ENCODE measurements at places on chromosomes 6 and 20.

DNA sequence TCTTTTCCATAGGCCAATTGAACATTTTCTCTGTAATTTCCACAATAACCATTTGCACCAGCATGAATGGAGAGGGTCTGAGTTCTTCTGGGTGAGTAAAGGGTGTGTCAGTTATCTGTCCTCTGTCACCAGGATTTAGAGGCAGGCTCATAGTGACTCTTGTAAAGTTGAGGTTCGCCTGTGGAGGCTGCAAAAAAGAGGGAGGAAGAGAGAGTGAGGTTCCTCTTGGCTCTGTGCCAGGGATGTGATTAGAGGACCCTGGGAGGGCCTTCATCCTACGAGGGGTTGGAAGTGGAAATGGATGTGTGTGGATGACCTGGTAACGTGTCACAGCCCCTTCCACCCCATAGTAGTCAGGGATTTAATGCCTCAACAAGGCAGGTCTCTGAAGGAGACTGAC lies 242.0 kb downstream of the ESR1 start:
- no peak for DNase-seq

DNA sequence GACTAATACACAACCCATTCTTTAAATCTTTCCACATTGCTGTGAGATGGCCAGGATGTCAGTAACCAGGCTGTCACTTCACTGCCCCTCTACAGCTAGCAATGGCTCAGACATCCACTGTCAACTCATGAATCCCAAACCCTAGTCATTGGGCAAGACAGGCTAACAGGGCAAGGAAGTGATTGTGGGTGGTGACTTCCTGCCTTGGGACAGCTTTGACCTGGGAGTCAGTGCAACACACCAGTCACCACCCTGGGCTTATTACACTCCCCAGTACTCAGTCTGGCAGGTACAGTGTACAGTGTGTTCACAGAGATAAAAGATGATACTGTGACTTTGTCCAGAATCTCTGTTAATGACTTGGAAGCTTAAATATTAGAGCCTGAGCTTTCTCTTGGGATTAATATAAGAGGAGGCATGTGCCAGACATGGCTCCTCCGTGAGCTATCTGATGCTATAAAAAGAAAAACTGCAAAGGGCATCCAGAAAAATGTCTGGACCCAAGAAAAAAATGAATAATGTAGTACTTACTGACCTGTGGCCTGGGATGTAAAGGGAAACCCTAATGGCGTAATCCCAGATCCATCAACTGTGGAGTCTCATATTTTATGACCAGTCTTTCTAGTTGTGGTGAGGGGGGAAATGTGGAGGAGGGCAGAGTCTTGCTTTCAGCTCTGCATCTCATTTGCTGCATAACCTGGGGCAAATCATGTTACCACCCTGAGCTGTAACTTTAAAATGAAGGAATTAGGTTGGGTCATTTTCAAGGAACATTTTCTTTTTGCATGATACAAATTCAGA lies 244.4 kb downstream of the SLC24A3 start:
- no peak for DNase-seq

DNA sequence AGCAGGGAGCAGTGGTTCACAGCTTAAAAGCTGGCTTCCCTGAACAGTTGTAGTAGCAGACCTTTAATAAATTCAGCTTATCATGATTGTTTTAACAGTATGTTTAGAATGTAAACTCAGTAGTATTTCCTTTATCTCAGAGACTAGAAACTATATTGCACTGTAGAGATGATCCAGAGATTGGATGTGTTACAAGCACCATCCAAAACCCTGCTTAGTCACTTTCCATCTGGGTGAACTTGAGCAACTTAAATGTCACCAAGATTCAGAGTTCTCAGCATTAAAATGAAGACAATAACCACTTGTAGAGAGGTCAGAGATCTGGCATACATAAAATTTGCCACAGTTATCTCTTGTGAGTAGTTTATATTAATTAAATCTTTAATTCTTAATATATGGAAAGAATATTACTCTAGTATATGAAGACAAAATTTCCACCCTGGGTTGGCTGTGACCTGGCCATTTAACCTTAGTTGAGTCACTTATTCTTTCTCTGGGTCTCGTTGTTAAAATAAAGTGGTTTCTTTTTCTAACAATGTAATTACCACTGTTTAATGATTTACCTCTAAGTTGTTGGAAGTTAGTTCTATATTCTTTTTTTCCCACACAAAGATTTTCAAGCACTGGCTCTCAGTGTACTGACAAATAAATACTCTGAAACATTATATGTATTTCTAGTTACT lies 239.2 kb upstream of the FKBP1C start:
- no peak for DNase-seq

- no peak for DNase-seq
These were observed 212.6 kb downstream of the CLIC5 start for GRCh38 chr6:45803071-45803470.

- DNase-seq, result no peak
These were observed 20.5 kb upstream of the FOXC1 start for GRCh38 chr6:1589208-1589607.

- DNase-seq, result peak; percentile 23
These were observed 19.2 kb downstream of the MRPS18A start for GRCh38 chr6:43668151-43669028.

DNA sequence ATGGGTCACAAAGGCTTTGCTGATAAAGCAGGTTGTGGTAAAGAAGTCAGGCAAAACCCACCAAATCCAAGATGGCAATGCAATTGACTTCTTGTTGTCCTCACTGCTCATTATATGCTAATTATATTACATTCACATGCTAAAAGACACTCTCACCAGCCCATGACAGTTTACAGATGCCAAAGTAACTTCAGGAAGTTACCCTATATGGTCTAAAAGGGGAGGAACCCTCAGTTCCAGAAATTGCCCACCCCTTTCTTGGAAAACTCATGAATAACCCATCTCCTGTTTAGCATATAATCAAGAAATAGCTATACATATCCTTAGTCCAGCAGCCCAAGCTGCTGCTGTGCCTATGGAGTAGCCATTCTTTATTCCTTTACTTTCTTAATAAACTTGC lies 501.1 kb downstream of the MEI4 start:
- no peak for DNase-seq

DNA sequence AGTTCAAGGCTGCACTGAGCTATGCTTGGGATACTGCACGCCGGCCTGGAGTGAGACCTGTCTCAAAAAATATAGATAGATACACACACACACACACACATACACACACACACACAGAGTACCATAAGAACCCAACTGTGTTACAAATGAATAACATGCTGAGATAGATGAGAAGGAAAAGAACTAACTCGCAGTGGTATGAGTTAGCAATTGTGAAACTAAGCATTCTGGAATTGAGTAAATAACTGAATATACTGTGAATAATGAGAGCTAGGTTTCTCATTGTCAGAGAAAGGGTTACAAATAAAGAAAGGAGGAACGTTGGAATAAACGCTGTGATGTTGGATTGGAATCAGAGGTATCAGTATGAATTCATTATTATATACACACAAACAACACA lies 14.6 kb upstream of the FAXC start:
- DNase-seq, result no peak

- DNase-seq, result no peak
These were observed 72.6 kb downstream of the CD109 start for GRCh38 chr6:73768558-73768957.

GRCh38 chr6:36547646-36548400 lies 544 bp upstream of the STK38 start:
- no peak for DNase-seq

DNA sequence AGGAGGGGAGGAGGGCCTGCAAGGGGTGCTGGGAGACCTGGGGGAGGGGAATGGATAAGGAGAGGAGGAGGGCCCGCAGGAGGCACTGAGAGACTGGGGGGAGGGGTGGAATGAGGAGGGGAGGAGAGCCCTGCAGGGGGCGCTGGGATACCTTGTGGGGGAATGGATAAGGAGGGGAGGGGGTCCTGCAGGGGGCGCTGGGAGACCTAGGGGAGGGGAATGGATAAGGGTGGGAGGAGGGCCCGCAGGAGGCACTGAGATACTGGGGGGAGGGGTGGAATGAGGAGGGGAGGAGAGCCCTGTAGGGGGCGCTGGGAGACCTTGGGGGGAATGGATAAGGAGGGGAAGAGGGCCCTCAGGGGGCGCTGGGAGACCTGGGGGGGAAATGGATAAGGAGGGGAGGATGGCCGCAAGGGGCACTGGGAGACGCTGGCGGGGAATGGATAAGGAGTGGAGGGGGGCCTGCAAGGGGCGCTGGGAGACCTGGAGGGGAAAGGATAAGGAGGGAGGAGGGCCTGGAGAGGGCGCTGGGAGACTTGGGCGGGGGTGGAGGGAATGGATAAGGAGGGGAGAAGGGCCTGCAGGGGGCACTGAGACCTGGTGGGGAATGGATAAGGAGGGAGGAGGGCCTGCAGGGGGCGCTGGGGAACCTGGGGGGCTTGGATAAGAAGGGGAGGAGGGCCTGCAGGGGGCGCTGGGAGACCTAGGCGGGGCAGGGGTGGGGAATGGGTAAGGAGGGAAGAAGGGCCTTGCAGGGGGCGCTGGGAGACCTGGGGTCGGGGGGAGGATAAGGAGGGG lies 1.3 kb upstream of the CTCFL start:
- no peak for DNase-seq

GRCh38 chr6:21679761-21680265 lies 86.3 kb downstream of the SOX4 start:
- no peak for DNase-seq

- DNase-seq, result no peak
These were observed 18.2 kb downstream of the DSE start for GRCh38 chr6:116388924-116389323.

DNA sequence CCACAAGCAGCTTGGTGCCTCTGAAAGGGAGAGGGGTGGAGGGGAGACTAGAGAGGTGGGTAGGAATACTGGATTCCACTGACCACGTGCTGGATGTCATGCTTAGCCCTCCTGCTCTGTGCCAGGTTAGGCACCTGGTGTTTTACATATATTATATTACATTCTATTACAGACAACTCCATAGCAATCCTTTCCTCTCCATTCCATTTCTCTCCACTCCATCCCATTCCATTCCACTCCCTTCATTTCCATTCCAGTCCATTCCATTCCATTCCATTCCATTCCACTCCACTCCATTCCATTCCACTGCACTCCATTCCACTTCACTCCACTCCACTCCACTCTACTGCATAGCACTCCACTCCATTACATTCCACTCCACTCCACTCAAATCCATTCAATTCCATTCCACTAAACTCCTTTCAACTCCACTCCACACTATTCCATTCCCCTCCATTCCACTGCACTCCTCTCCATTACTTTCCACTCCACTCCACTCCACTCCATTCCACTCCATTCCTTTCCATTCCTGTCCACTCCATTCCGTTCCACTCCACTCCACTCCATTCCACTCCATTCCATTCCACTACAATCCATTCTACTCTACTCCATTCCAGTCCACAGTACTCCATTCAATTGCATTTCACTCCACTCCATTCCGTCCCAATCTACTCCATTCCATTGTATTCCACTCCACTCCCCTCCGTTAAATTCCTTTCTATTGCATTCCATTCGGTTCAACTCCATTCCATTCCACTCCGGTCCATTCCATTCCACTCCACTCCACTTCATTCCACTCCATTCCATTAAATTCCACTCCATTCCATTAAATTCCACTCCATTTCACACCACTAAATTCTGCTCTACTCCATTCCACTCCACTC lies 27.2 kb upstream of the DEFB125 start:
- no peak for DNase-seq

DNA sequence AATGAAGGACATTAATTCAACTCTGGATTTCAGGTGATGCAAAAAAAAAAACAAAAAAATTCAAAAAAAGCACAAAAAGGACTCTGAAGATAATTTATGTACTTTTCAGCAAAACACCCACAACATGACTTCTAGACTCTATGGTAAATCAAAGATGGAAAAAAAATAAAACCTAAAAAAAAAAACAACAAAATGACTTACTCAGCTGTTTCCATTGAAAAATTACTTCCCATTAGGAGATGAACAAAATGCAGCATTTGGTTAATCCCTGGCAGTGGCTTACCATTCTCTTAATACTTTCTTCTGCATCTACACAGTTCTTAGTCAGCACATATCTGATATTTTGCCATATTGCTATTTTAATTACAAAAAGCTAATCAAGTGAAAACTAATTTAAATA lies 572.6 kb downstream of the PRKN start:
- DNase-seq, result no peak

DNA sequence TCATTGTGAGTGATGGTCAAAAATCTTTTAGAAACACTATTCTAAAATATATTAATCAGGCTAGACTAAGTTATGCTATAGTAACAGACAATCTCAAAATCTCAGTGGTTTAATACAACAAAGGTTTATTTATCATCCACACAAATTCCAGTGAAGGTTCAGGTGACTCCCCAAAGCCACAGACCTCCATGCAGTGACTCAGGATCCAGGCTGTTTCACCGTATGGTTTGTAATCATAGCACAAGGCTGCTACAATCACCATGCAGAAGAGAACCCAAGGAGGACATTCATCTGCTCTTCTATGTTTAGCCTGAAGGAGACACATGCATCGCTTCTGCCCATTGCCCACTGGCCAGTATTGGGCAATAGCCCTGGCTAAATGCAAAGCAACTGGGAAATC lies 46.2 kb downstream of the BFSP1 start:
- no peak for DNase-seq

DNA sequence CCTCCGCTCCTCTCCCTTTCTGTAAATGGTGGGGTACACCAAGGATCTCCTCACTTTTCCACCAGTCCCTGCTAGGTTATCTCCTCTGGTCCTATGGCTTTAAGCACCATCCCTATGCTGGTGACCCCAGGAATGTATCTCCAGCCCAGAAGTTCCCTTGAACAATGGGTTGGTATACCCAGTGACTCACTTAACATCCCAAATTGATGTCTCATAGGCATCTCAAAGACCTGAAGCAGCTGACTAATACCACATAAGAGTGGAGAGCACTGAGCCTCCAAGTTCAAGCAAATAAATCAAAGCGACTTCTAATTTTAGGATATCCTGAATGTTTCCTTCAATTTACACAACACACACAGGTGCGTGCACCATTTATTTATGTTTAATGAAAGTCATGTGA lies 48.3 kb downstream of the ADGRF1 start:
- DNase-seq, result no peak

DNA sequence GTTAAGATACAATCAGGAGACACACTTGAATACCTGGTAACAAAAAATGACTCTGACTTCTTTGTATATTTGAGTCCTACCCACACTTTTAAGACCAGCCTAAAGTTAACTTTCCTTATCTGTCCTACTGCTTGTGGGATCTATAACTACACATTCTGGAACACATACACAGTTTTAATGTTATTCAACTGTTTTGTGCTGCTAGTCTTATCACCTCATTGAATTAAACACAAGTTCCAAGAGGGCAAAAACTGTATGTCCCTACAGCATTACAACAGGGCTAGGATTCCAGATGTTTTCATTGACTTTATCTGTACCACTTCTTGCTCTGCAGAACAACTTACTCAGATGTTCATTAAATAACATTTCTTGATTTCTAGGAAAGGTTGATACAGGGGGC lies 2.8 kb downstream of the HMGN3 start:
- no peak for DNase-seq

- no peak for DNase-seq
These were observed 174.4 kb upstream of the RIN2 start for GRCh38 chr20:19583532-19584175.

DNA sequence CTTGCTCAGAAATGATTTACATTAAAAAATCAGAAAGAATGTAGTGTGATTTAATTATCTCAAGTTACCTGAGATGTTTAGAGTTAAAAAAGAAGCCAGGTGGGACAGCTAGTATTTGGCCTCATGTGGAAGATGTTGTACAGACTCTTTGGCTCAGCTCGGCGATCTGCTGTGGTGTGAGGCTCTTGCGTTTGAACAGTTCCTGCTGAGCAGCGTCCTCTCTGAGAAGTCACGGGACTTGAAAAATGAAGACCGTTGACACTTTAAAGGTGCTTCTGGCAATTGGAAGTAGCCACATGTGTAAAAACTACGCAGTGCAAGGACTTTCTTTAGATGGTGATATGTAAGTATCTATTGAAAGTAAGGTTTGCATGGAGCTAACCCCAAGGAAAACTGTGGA lies 169.0 kb downstream of the BACH2 start:
- DNase-seq, result no peak
